Stimulated activated CD8-positive, alpha-beta memory T cell treated with anti-CD3 and anti-CD28 coated beads, Interleukin-4, amount 100 ng/mL, for 24 hours (primary cell): ENCODE measurements at places on chromosomes 5 and 9.

DNA sequence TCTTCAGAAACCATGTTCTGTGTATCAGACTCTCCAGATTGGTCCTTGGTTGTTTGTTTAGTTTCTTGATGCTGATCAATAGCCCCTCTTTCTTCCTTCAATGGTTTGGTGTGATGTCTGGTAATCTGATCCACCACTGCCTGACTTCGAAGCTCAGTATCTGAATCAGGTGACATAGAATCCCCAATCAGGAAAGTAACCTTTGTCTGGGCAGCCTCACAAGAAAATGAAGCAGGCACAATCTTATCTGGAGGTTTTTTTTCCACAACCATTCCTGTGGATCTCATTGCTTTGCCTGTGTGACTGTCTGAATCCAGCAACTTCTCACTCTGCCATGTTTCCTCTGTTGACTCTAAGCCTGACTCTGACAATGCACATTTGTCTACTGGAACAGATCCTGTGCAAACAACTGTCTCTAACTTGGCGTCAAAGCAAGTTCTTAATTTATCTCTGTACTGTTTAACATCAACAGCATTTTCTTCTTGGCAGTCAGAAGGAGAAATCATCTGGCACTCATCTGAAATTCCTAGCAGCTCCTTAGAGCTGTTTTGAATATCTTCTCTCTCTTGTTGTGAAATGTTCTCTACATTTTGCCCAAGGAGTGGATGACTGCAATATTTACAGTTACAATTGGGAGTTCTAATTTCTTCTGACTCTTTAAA, 37.1 kb upstream of the RAPGEF6 start:
- DNase-seq: no peak

DNA sequence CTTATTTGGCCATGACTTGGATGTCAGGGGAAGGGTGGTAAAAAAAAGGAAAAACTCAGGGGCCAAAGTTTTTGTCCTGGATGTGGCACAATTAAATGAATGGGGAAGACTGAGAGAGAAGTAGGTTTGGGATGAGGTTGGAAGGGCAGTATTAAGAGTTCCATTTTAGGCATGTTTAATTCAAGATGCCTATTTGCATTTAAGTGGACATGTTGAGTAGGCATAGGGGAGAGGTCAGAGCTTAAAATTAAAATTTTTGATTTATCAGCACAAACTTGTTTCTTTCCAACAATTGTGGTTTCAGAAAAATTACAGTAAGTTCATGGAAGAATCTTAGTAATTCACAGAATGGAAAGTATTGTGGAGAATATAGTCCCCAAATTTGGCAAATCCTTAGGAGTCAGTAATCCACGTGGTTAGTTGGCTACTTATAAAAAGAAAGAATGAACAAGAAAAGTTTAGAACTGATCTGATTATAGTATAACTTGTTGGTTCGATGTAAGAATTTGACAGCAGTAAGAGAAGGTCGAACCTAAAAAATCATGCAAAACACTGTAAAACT, 265.9 kb downstream of the SAXO1 start:
- no peak for DNase-seq

- no peak for DNase-seq
Observed at GRCh38 chr5:155839251-155840037, 487.5 kb upstream of the SGCD start.

DNA sequence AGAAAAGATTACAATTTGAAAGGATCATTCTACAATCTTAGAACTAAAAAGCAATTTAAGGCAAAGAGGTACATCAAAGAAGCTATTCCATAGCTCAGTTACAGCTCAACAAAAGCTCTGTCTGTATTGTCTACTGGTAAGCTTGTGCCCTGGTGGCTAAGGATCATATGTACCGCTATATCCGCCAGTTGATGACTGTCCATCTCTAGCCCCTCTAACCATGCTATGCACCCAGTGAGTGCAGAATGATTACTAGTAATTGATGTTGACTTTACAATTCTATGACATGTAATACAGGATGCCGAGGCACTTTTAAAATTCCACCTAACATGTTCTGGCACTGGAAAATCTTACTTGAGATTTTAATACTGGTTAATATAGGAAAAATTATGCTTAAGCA, 13.1 kb downstream of the LOX start:
- DNase-seq: no peak

DNA sequence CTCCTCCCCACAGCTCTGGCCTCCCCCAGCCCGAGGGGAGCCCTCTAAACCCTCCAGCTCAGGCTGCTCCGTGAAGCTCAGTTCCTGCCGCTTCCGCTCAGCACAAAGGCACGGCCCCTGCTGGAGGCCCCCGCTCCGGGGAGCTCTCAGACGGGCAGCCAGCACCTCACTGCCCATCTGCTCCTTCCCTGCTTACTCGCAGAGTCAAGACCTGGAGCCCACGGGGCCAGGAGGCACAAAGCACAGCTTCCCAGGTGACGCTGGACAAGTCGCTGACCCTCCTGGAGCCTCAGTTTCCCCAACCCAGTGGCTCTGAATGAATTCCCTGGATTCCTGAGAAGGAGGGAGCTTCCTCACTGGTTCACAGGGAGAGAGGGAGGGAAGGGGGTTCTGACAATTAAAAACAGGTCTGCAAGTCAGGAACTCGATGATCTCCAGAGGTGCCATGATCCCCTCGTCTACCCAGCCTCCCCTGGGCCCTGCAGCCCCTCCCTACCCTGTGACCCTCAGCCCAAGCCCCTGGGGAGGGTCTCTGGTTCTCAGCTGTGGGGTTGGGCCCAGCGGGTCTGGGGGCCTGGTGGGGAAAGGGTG, 36.2 kb downstream of the VAV2 start:
- DNase-seq: no peak

DNA sequence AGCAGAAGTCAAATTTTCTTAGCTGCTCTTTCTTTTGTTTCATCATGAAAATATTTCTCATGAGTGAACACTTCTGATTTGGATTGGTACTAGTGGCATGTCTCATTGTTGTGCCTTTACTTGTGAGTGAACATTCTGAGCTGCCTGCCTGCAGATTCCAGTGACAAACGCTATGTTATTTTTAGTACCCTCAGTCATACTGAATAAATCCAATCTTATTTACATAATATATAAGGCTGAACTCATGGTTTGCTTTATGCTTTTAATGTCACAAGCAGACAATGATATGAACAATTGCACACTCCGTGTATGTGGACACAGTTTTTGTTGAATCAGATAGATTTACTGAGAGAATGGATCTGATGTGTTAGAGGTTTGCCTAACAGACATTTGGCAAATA, 67.8 kb downstream of the ACTBL2 start:
- DNase-seq: no peak

- DNase-seq: no peak
Observed at GRCh38 chr5:147901599-147902039, 4.7 kb downstream of the C5orf46 start.

DNA sequence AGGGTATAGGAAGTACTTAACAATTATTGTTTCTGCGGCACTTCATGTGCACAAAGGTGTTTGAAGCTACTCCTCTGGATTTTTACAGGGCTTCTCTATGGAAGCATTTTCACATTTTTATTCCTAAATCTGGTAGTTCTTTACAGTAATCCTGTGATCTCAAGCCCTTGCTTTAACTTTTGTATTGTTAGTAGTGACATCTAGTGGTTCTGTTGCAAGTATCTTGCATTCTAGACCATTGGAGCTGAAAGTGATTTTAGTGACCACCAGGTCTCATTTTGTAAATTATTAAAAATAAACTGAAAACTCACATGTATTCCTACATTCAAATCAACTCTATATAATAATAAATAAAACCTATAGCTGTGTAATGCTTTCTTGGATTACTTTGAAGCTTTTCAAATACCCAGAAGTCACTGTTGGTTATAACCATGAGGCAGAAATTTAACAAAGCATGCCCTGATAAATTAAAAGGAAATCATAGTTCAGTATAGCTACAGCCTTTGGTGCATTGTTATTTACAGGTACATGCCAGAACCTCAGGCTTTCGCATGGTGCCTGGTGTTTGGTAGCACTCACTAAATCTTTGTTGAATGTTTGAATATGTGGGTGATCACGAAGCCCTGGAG, 18.9 kb downstream of the RPS23 start:
- no peak for DNase-seq

DNA sequence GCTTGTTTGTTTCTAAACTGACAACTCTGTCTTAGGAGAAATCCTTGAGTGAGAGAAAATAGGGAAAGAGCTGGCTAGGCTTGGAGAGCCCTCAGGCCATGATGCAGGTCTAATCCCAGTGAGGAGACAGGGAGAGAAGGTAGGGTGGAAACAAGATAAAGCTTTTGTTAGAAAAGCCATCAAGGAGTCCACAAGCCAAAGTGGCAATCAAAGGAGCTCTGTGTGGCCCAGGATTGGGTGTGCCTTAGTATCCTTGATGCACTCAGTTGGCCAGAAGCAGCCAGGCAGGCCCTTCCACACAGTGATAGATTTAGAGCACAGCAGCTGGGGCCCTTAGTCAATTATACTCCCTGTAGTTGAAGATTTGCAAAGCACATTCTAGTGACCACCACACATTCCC, 73.9 kb downstream of the ALDH7A1 start:
- DNase-seq: no peak

GRCh38 chr5:145797336-145797735, 37.8 kb downstream of the PRELID2 start:
- DNase-seq: no peak

DNA sequence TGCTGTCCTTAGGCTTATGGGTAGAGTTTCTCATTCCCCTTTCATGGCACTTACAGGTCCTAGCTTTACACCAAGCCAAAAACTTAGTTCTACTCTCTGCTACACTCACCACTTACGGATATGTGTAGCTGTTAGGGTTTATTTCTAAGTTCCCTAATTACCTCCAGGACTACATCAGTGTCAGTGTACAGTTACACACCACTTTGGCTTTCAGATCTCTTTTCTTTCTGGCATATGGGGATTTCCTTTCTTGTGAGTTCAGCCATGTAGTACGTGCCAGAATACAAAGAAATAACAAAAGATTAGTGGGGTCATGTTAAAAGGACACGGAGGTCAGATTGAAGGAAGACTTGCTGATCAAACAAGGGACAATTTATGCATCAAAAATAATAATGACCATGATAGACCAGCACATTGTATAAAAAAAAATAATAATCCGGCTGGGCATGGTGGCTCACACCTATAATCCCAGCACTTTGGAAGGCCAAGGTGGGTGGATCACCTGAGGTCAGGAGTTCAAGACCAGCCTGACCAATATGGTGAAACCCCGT, 41.8 kb downstream of the LYRM7 start:
- DNase-seq: no peak

DNA sequence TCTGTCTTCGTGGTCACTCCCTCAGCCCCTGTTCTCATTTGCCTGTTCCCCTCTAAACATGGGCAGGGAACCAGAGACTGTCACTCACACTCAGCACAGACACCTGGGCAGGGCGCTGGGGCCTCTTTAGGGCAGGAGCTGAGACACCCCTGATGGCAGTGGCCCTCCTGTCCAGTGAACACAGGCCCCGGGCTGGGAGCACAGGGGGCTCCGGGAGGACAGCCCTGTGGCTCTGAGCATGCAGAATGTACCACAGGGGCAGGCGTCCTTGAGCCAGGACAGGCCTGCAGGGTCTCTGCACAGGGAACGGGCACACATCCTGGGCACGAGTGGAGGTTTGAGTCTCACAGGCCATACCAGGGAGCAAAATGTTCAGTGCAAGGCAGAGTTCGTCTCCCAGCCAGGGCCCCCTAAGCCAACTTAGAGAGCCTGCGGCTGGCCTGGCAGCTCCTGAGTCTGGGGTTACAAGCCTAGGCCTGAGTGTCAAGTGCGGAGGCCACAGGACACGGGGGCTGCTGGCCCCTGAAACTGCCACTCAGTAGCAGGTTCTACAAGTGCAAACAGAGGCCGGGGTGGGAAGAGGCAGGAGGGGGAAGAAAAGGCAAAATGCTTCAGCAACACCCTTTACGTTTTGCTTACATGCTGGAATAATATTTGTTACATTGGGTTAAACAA, 55.9 kb upstream of the NKD2 start:
- DNase-seq: no peak

GRCh38 chr9:118503236-118503635, 799.0 kb downstream of the TLR4 start:
- DNase-seq: no peak

DNA sequence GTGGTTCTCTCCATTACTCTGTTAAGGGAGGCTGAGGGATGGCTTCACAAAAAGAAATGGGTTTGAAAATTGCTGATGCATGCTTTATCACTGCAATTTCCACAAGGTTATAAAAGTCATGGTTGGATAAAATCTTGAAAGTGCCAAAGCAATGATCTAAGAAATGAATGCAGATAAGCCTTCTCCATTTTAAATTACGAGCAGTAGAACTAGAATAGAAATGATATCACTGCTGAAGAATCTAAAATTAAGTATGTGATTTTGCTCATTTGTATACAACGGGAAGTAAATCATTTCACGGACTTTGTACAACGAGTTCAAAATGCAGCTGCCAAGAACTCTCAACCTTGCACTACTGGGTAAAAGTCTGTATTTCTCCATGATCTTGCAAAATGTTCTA, 299.0 kb downstream of the PRELID2 start:
- no peak for DNase-seq

DNA sequence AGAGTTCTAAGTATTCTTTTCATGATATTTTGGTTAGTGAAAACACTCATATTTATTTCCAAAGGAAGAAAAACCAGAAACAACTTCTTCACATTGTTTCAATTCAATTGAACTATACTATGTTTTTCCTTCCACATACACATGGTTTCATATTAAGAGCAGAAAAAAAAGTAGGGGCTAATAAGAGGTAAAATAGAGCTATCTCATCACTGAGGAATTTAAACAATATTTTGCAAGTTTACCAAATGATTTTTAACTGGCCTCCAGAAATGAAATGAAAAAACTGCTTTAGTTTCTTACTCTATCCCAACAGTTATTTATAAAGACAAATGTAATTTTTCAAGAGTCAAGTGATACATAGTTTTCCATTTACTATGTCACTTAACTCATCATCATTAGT, 233.5 kb downstream of the RFX3 start:
- DNase-seq: no peak

GRCh38 chr5:48192-48591, 43.8 kb upstream of the PLEKHG4B start:
- DNase-seq: no peak

GRCh38 chr9:113299800-113300292, 3.3 kb downstream of the RNF183 start:
- DNase-seq: no peak

GRCh38 chr9:103714992-103715391, 379.1 kb upstream of the SMC2 start:
- no peak for DNase-seq

GRCh38 chr9:118222375-118222774, 518.2 kb downstream of the TLR4 start:
- no peak for DNase-seq
